NCI-H1694 (cell line): ENCODE measurements at places on chromosomes 7 and 10.

GRCh38 chr10:109937460-109938065 lies 14.3 kb upstream of the XPNPEP1 start:
- DNase-seq: no peak

DNA sequence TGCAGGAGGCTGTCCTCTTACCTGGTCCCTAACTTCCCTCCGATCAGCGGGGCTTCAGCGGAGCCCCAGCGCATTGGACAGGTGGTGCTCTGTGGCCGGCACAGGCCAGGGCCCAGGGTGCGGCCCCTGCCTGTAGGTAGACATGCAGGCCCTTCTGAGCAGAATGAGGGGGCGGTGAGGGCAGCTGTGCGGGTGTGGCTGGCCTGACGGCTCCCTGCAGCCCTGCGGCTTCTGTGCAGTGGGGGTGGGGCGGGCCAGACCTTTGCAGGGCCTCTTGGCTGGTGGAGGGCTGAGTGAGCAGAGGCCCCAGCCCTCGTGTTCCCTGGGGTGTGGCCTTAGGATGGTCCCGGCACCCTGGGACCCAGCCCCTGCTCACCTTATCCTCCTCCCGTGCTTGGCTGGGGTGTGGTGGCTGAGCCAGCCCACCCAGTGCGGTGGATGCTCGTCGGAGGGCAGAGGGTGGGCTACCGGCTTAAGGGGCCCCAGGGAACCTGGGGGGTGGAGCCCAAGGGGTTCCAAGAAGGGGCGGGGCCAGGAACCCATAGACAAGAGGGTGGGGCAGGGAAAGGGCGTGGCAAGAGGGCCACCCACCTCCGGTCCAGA lies 175.2 kb upstream of the TNRC18 start:
- DNase-seq: no peak

GRCh38 chr10:11146402-11147171 lies 128.9 kb downstream of the CELF2 start:
- DNase-seq: no peak

DNA sequence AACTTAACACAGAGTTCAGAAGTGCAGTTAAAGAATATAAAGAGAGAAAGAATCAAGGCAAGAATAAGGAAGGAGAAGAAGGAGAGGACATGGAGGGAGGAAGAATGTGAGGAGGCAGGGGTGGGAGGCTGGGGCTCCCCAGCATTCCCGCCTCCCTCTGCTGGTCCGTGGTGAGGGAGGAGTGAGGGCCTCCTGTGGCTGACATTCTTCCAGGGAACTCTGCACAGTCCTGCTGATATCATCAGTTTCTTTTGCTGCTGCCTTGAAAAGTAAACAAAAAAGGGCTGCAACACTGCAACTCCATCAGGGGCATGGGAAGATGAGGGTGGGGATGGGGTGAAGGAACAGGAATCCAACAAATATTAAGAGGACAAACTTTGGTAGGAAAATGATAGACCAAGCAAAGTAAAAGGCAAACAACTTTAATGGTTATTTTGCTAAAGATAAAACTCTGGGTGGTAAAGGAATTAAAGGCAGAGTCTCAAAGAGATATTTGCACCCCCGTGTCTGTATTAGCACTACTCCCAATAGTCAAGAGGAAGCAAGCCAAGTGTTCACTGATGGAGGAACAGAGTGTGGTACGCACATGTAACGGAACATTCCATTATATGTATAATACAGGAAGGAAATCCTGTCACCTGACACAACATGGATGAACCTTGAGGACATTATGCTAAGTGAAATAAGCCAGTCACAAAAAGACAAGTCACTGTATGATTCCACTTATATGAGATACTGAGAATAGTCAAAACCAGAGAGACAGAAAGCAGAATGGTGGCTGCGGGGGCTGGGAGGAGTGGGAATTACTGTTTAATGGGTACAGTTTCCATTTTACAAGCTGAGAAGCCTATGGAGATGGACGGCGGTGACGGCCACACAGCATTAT lies 8.0 kb upstream of the SPOCK2 start:
- DNase-seq: no peak

DNA sequence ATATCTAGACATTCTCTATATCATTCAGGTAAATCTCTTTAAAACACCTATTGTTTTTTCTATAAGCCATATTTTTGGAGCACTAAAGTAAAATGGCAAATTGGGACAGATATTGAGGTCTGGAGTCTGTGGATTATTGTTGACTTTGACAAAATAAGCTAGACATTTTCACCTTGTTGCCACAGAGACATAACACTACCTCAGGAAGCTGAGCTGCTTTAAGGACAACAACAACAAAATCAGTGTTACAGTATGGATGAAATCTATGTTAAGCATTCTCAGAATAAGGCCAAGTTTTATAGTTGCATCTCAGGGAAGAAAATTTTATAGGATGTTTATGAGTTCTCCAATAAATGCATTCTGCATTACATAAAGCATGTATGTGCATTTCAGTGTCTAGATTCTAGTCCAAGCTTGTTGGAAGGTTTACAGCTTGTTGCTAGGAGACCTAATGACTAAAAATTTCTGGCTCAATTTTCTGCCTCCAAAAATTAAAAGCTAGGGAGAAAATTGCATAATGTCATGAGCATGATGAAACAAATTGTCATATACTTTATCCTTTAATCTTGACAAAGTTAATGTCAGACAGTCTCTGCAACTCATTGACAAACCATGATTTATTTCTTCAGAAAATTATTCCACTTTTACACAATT lies 18.3 kb downstream of the LIPM start:
- DNase-seq: peak; percentile 12

GRCh38 chr10:44809647-44810046 lies 101.5 kb upstream of the TMEM72 start:
- DNase-seq: no peak

DNA sequence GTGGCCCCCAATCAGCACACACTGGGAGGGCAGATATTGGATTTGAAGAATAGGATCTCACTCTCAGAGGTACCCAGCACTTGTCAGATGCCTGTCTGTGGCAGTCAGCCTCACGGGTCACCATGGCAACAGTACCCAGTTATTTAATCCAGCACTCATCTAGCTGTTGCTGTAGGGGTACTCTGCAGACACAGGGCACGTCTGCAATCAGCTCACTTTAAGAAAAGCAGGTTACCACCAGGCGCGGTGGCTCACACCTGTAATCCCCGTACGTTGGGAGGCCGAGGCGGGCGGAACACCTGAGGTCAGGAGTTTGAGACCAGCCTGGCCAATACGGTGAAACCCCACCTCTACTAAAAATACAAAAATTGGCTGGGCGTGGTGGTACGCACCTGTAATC lies 11.9 kb downstream of the SFXN4 start:
- no peak for DNase-seq

DNA sequence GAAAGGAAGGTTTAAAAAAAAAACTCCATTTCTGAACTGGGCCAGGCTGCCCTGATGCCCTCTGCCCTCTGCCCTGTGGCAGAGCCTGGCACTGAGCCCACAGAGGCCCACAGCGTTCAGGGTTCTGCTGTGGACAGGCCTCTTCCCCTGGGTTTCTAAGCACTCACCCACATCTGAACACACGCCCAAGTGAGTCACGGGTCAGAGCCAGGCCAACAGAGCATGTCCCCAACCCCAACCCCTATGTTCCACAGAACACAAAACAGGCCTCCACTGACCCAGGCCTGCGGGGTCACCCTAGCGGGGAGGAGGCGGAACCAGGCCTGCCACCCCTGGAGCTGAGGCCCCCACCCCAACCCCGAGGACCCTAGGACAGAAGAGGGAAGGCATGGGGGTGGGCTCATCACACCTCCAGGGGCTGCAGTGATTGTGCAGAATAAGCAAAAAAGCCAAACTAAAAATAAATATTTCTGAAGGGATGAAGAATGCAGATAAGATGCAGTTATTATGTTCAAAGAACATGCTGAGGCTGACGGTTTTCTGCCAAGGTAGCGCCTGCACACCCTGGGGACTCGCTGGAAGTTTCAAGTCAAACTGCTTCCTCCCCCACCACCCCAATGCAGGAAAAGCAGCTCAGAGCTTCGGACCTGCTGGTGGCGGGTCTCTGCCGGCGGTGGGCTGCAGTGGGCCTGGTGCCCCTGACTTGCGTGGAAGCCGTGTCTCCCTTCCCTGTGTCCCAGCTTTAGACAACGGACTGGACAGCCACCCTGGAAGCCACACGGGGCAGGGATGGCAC lies 5.4 kb downstream of the WDR86 start:
- DNase-seq: no peak

DNA sequence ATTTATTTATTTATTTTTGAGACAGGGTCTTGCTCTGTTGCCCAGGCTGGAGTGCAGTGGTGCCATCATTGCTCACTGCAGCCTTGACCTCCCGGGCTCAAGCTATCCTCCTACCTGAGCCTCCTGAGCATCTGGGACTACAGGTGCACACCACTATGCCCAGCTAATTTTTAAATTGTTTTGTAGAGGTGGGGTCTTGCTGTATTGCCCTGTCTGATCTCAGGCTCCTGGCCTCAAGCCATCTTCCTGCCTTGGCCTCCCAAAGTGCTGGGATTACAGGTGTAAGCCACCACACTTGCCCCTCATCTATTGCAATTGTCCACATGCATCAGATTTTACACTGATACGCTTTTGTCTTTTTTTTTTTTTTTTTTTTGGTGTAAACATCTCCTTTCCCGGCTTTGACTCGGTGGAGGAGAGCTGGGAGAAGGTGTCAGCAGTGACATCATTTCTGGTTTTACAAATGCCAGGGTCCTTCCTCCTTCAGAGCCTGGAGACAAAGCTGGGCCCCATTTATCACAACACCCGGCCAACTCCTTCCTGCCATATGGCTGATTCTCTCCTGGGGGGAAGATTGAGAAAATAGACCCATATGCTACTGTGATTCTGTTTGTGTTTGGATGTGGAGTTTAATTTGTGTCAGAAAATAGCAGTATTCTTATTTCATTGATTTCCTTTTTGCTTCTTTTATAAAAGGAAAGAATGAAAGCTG lies 61.3 kb downstream of the GALNT17 start:
- DNase-seq: peak; percentile 44

GRCh38 chr10:132385389-132385667 lies 11.7 kb upstream of the PWWP2B start:
- DNase-seq: no peak

DNA sequence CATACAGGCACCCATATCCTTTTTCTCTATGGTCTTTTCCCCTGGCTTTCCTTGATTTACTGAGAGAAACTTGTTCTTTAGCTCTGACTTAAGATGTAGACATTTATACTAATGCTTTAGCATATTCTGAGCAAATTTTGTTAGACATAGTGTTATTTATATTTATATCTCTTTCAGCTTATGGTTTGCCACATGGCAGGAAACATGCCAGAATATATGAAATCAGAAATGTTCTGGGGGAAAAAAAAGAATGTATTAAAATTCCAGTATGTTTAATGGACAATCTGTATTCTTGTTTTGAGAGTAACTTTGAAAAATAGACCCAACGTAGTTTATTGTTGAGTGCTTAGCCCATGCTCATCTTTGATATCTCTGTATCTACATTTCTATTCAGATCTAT lies 10.1 kb upstream of the GGCT start:
- DNase-seq: no peak

- DNase-seq: no peak
Measured at GRCh38 chr7:138837627-138838026, 39.6 kb upstream of the ATP6V0A4 start.

DNA sequence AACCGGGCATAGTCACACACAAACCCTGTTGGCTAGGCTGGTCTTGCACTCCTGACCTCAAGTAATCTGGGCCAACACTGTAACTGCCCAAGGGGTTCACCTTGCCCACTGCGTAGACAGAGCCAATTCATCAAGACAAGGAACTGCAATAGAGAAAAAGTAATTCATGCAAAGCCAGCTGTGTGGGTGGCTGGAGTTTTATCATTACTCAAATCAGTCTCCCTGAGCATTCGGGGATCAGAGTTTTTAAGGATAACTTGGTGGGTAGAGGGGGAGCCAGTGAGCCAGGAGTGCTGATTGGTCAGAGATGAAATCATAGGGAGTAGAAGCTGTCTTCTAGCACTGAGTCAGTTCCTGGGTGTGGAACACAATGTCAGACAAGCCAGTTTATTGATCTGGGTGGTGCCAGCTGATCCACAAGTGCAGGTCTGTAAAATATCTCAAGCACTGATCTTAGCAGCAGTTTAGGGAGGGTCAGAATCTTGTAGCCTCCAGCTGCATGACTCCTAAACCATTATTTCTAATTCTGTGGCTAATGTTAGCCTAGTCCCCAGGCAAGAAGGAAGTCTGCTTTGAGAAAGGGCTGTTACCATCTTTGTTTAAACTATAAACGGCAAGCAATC lies 15.6 kb upstream of the FXYD4 start:
- no peak for DNase-seq

DNA sequence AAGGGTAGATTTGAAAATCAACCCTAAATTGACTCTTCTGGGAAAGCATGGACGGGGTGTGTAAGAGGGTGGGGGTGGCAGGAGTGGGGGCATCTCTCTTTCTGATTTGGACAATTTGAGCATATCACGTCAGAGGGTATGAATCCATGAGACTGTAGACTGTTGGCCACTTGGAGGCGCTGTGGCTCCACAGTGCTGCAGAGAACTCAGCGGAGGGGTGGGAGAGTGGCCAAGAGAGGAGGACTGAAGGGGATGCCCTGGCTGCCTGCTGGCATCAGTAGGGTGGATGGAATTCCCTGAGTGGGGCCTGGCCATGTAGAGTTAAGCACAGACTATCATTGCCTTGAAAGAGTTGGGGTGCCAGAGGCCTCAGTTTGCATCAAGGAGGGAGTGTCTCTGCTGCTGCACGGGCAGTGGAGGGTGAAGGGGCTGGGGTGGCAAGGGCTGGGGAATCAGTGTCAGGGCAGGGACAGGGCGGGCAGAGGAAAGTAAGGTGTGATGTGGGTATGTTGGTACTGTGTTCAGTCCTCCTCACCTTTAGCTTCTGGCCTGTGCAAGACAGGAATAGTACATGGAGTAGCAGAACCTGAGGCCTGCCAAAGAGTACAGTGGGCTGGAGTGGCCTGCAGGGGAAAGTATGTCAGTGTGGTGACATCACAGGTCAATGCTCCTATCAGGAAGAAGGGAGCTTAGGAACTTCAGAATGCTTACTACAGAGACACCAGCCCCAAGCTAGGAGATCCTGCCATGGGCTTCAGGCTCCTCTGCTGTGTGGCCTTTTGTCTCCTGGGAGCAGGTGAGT lies 133.5 kb upstream of the PRSS58 start:
- DNase-seq: no peak

DNA sequence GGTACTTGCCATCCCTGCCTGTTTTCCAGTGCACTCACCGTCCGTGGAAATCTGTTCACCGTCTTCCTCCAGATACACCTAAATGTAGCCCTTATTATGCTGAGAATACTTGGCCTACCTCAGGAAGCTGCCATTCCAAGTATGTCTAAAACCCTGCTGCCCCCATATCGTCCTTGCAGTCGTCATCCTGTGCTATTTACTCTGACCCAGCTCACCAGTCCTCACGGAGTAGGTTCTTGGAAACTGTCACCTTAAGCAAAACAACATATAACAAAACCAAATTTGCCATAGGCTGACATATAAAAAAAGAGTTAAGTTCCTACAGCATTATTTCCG lies 880 bp upstream of the PIP4K2A start:
- DNase-seq: no peak

- no peak for DNase-seq
Measured at GRCh38 chr10:119550827-119551226, 8.3 kb upstream of the RGS10 start.

GRCh38 chr10:102642736-102643335 lies 1.4 kb upstream of the TRIM8 start:
- DNase-seq: peak; percentile 55

GRCh38 chr7:105209870-105210269 lies 178.9 kb downstream of the SRPK2 start:
- no peak for DNase-seq

- DNase-seq: no peak
Measured at GRCh38 chr7:4167385-4167910, 514.6 kb upstream of the FOXK1 start.

- no peak for DNase-seq
Measured at GRCh38 chr10:112054516-112054915, 129.0 kb downstream of the GPAM start.

GRCh38 chr10:73762915-73763314 lies 18.7 kb downstream of the SEC24C start:
- DNase-seq: no peak
